PC-9 (cell line): ENCODE measurements at places on chromosomes 12 and 14. TPM values are rescaled to one million over a fixed set of nuclear protein-coding genes. Genes with fewer than 3 reads are reported as not detected.

The CEBPE gene
- total RNA-seq = not detected in 2 replicates

GRCh38 chr14:104756477-104757237 is 3.7 kb downstream of the SIVA1 start:
- no peak for DNase-seq

DNA sequence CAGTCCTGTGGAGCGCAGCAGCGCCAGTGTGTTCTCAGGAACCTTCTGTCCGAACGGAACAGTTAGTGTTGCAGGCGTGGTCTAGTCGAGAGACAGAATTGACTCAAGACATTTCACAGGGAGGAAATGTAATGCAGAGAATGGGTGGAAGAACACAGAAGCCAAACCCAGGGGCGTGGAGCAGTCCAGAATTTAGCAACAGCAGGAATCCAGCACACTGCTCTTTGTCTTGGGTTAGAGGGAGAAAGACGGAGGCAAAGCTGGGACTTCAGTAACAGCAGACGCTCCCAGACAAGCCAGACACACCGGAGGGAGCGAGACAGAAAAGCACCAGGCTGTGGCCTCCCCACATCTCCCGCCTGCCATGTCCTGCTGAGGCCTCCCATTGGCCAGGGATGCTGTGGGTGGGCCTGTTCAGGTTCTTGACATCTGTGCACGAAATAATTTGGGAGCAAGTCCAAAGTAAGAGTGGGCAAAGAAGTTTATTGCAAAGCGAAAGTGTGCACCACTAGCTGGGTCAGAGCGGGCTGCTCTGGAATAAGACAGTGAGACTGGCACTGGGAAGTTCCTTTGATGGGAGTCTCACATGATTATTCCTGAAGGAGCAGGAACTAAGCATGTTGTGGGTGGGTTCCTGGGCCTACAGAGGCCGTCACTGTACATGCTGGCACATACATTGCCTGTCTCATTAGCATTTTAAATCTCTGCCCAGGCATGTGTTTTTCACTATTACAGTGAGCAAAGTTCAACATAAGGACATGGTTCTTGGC is 339.3 kb upstream of the SFSWAP start:
- DNase-seq = no peak

DNA sequence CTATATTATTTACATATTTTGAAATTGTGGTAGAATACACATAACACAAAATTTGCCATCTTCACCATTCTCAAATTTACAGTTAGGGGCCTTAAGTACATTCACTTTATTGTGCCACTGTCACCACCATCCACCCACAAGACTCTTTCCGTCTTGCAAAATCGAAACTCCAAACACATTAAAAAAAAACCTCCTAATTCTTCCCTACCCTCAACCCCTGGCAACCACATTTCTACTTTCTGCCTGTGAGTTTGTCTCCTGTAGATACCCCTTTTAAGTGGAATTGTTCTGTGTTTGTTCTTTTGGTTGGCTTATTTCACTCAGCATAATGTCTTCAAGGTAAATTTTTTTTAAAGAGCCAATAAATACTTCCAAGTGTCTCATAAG is 31.6 kb upstream of the AMIGO2 start:
- no peak for DNase-seq

- DNase-seq = no peak
These were observed 61.9 kb downstream of the ZFP36L1 start for GRCh38 chr14:68730811-68731425.

The GPR84 gene
- not detected in 2 replicates for total RNA-seq

DNA sequence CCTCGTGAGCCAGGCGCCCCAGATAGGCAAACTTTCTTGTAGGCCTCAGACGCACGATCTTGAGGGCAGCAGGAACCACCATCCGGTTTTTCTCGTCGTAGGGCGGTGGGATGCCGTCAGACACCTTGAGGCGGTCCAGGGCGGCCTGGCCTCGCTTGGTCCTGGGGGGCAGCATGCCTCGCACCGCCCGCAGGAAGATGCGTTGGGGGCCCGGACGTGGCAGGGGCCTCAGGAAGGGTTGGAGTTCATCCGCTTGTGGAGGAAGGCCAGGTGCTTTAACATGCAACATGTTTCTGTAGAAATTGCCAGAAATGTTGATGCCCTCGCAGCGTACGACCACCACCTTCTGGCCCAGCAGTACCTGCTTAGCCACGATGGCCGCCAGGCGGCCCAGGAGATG is 5.5 kb upstream of the TSPAN9 start:
- DNase-seq = peak; percentile 5

The TRIAP1 gene
- total RNA-seq = 23.5 and 27.5 TPM in 2 replicates

The MYH6 gene
- total RNA-seq = not detected in 2 replicates

The KRT85 gene
- total RNA-seq = not detected in 2 replicates

DNA sequence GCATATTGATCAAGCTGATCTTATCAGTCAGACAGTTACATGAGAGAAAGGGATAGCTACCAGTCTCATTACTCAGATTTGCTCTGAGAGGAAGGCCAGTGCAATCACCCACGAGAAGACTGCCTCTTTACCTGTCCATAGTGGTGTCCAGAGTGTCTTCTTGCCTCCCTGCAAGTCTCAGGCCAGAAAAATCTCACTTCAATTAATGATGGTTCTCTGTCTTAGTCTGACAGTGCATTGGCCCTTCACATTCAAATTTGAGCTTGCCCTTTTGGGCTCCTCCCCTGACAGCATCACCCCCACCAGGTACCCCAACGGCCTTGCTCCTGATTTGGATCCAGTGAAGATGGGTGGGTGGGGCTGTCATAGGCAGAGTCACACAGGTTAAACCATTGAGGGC is at the start of gene AICDA:
Gene AICDA, minus strand, starts transcription at position 231 of the 400 bp plus-strand sequence. Its CDS starts 92 bp downstream, at position 139.
- no peak for DNase-seq

GRCh38 chr12:95962222-95962621 is 19.1 kb downstream of the AMDHD1 start:
- DNase-seq = no peak

DNA sequence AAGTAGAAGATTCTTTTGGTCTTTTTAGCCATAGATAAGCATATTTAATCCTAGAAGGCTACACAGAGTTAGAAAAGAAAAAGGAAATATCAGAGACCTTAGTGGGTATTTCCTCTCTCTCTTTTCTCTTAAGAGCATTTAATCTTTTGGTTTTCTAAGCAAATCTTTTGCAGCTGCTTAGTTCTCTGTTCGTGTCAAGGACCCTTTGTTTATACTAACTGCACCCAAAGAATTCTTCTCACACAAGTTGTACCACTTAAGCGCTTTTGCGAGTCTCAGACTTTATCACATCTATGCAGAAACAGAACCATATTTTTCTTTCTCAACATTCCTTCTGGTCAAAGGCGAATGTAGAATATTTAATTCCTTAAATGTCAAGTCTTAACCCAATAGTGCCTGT is 17.9 kb upstream of the NID2 start:
- no peak for DNase-seq

- no peak for DNase-seq
These were observed 199.4 kb upstream of the LRIG3 start for GRCh38 chr12:59119676-59120075.

- no peak for DNase-seq
These were observed 24.4 kb downstream of the SLC8B1 start for GRCh38 chr12:113310489-113310888.

The STXBP6 gene
- total RNA-seq = 10.0 and 12.3 TPM in 2 replicates

GRCh38 chr12:118377021-118377883 is 897 bp downstream of the SUDS3 start:
- DNase-seq = no peak

DNA sequence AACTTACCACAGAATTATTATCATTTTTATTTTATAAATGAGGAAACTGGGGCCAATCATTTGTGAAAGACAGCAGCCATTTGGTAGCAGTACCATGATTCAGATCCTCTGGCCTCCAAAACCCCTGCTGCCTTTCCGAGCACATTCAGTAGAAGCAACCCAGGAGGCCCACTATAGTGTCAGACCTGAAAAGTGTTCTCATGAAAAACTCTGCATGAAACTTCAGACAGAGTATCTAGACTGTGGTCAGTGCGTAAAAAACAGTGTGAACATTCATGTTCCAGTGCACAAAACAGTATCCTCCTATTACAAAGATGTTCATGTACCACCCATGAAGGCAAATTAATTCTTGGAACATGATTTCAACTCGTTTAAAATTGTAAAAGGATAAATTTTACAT is 112.0 kb downstream of the EPS8 start:
- DNase-seq = no peak

DNA sequence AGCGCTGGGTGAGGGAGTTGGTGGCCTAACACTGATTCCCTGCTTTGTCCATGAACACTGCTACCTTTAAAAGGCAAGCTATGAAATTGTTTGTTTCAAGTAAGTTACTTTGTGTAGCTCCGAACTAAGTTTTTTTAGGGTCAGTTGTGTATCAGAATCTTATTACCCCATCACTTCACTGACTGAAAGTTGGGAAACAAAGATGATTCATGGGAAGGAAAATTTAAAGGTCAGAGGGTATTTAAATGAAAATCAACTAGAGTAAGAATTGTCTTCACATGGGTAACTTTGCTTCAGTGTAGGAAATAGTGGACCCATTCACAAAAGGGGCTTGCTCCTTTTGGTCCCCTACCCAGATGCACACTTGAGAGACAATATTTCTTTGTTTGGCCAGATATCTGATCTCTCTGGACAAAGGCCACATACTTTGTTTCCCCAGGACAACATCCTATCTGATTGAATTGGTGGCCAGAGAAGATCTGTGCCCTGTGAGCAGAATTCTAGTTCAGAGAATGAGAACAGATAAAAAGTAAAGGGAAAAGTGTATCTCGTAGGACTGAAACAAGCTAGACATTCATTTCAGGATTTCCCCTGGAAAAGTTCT is 53.5 kb downstream of the RAB35 start:
- no peak for DNase-seq

GRCh38 chr12:113443030-113443539 is 20.9 kb downstream of the SDSL start:
- no peak for DNase-seq

GRCh38 chr14:93018366-93018765 is 95.4 kb downstream of the CHGA start:
- no peak for DNase-seq

The TUBA1C gene
- total RNA-seq = 449 and 490 TPM in 2 replicates

- no peak for DNase-seq
These were observed 1659.2 kb upstream of the FLRT2 start for GRCh38 chr14:83870546-83871270.

- no peak for DNase-seq
These were observed 71.7 kb downstream of the CMAS start for GRCh38 chr12:22117563-22118237.

The PMCH gene
- not detected in 2 replicates for total RNA-seq

DNA sequence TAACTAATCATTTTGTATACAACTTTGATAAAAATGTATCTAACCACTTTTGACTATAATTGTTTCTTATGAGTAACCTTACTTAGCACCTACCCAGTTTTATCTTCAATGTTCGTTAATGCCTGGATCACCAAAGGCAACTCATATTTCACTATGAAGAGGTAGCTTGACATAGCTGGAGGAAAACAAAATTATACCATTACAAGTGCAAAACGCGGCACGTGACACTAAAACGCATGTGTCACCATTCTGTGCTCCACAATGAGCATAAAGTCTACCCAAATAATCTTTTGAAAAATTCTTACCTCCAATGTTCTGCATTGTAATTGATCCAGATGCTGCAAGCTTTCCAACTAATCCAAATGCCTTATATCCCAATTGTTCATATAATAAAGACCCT is 5.8 kb downstream of the SLC38A2 start:
- no peak for DNase-seq

The KRT79 gene
- 0.28 TPM in 1 of 2 replicates, not detected in the other for total RNA-seq

The GUCY2C gene
- total RNA-seq = not detected in 2 replicates

DNA sequence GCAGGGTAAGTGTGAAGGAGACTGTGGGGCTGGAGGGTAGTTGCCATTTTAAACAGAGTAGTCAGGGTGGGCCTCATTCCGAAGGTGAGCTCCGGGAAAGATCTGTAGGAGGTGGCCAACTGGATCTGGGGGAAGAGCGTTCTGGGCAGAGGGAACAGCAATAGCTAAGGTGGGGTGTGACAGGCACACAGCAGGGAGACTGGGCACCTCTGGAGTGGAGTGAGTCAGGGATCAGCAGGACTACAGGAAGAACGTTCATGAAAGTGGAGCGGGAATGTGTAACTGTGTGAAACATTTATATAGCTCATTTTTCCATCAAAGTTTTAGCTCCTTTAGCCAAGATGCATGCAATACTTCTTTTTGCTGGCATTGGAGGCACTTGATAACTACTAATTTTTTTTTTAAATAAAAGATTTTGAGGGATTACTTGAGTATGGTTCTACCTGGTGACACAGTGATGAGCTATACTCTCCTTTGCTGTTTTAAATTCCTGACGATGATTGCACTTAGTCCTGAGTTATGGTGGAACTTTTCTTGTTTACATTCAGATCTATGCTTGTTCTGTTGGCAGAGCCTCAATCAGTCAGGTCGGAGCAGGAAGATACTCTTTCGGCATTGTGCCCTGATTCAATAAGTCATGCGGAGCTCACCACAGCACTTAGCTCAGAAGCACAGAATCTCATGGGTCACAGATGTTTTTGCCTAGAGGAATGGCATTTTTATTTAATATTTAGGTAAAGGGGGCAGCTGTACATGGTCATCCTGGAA is 106.4 kb downstream of the WIF1 start:
- DNase-seq = no peak

DNA sequence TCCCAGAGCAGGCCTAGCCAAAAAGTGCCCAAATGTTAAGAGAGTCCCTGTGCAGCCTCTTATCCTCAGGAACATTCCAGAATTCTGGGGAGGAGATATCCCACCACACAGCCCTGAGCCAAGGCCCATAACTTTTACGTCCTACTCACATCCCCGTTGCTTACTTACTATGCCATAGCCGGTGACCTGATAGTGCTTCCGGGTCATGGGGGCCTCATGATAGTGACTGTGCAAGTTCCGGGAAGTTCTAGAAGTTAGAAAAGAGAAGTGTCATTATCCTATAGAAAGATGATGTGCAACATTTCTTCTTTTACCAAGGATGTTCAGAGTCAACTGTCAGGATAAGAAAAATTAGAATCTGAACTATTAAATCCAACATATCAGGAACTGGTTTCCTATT is 15.6 kb upstream of the NGB start:
- no peak for DNase-seq

- DNase-seq = no peak
These were observed 49.8 kb downstream of the CNTN1 start for GRCh38 chr12:40742041-40742440.

The CIT gene
- 73.9 and 81.8 TPM in 2 replicates for total RNA-seq

DNA sequence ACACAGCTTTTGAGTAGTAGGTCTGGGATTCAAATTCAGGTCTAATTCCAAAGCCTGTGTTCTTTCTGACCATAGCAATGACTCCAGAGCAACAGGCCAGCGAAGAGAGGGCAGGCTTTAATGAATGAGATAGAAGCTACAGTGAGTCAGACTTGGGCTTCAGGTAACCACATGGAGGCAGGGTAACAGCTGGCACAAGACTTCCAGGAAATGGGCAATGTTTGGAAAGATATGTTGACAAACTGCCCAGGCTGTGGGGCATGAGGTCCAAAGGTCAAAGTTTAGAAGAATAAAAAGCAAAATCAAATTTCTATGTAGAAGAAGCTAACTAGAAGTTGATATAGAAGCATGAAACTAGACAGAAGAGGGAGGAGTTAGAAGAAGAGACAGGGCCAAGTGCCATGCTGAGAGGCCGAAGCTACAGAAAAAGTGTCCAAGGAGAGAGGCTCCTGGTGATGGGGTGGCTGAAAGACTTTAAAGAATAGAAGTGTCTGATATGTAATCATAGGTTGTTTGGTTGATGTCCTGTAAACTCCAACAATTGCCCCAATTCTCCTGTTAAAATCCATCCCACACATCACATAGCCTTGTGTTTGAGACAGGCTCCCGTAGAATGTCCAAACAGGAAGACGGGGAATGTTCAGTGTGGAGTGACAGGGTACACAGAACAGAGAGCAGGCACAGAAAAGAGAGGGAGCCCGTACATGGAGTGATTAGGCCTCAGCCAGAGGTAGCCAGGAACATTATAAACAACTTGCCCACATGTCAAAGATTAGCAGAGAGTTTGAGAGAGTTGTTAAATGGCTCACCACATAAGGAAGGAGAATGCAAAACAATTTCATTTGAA is 384.7 kb downstream of the CCDC91 start:
- DNase-seq = no peak
